ENCODE measurements at places on chromosomes 4 and X.

DNA sequence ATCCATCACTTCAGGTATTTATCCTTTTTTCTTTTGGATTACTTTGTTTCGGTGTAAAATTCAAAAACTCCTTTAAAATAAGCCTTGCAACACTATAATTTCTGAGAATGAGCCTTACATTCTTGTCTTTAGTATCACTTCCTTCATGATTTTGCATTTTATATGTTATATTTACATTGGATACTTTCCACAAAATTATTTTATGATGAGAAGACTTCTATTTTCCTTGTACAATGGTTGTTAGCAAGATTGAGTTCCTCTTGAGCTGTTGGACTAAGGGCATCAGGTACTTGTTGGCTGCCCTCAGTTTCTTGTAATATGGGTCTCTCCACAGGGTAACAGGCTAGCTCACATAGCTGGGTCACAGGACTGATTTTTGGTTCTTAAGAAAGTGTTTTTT lies 22.7 kb upstream of the HPGDS start:
- no peak for DNase-seq
- H3K36me3 ChIP-seq, result peaks cover 4% of the 10 kb centered on the region
- no peaks in the 10 kb centered on the region for H3K27me3 ChIP-seq
- no peak overlapping the region for H3K4me3 ChIP-seq

DNA sequence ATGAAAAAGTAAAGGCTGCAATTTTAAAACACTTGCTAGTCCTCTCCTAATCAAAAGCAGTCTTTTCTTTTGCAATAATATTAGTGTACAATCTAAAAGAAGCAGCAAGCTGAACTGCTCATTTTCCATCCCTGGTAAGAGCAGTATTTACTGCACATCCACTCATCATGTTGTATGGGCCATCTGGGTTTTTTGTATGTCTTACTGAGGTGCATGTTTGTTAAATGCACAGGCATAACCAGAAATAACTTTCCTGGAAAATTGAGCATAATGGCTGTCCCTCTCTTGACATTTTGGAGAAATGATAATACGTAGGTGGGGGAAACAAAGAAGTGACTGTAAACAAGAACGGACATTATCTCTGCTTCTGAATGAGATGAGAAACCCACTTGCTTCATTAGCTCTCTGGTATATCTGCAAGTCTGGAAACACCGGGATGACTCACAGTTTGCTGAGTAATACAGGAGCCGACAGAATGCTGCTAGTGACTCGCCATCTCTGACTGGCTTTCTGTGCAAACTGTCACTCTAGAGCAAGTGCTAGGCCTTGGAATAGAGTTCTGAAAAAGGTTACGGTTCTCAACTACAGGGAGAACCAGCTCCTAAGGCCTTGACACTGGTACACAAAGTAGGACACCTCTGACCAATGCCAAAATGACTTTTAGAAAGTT lies 85.7 kb upstream of the MTM1 start:
- H3K27me3 ChIP-seq, result no peaks in the 10 kb centered on the region
- no peak overlapping the region for H3K4me3 ChIP-seq
- DNase-seq, result no peak
- H3K27ac ChIP-seq, result peak overlapping the region; percentile 34

- no peak overlapping the region for H3K4me3 ChIP-seq
- no peak for DNase-seq
- no peak overlapping the region for H3K27ac ChIP-seq
- H3K4me1 ChIP-seq, result peaks cover 23% of the 10 kb centered on the region
- H3K27me3 ChIP-seq, result no peaks in the 10 kb centered on the region
Observed at GRCh38 chr4:26854701-26855100, 5.9 kb upstream of the STIM2 start.

DNA sequence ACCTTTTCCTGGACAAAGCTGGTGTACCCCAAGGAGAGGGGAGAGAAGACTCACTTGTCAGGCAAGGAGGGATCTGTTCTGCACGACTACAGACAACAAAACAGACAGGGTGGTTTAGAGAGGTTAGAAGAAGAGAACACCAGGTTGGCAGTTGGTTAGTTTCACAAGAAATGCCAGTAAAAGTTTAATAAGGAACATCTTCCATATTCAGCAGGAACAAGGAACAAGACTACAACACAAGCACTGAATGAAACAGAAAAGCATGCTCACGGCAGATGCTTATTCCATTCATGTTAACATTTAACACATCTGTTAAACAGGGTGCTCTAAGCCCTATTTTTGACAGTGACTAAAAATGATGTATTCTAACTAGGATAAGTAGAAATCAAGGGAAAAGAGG lies 158.2 kb downstream of the WDFY3 start:
- no peaks in the 10 kb centered on the region for H3K27me3 ChIP-seq
- H3K4me3 ChIP-seq, result no peak overlapping the region
- peaks cover 7% of the 10 kb centered on the region for H3K4me1 ChIP-seq

GRCh38 chrX:46574774-46575381 lies 1.3 kb downstream of the CHST7 start:
- H3K27me3 ChIP-seq, result no peaks in the 10 kb centered on the region
- peaks cover 25% of the 10 kb centered on the region for H3K4me1 ChIP-seq
- no peak for DNase-seq
- peak overlapping the region; percentile 74 for H3K4me3 ChIP-seq
- no peaks in the 10 kb centered on the region for H3K36me3 ChIP-seq
- H3K27ac ChIP-seq, result no peak overlapping the region

DNA sequence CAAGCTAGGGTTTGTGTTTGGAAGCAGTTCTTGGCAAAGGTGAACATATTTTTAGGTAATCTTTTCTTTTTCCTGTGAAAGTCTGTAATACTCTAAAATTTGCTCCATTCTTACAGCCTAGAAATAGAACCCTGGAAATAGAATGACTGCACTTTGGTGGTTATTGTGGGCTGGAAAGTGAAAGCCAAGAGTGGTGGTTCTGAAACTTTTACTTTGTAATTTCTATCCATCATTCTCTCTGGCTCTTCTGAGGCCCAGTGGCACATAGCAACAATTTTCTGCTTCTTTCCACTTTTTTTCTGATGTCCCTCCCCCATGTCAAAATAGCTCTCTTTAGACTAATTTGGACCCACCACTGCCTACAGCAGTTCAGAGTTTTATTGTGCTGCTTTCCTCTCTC lies 300.4 kb upstream of the RPS6KA3 start:
- no peak overlapping the region for H3K4me3 ChIP-seq
- no peaks in the 10 kb centered on the region for H3K36me3 ChIP-seq
- no peak overlapping the region for H3K27ac ChIP-seq
- no peaks in the 10 kb centered on the region for H3K4me1 ChIP-seq
- no peak for DNase-seq
- peaks cover 7% of the 10 kb centered on the region for H3K27me3 ChIP-seq

DNA sequence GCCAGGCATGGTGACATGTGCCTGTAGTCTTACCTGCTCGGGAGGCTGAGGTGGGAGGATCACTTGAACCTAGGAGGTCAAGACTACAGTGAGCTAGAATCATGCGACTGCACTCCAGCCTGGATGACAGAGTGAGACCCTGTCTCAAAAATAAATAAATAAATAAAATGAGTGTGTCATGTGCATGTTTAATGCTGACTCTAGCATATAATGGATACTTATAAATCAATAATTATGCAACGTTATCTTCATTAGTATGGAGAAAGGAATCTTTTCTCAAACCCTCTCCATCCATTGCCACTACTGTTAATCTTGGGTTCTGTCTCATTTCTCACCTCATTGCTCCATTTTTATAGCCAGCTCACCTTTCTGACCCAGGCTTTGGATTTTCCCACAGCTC lies 189.5 kb upstream of the RPL34 start:
- H3K4me1 ChIP-seq, result peaks cover 30% of the 10 kb centered on the region
- no peak overlapping the region for H3K27ac ChIP-seq
- no peak overlapping the region for H3K4me3 ChIP-seq
- no peaks in the 10 kb centered on the region for H3K27me3 ChIP-seq
- no peak for DNase-seq

DNA sequence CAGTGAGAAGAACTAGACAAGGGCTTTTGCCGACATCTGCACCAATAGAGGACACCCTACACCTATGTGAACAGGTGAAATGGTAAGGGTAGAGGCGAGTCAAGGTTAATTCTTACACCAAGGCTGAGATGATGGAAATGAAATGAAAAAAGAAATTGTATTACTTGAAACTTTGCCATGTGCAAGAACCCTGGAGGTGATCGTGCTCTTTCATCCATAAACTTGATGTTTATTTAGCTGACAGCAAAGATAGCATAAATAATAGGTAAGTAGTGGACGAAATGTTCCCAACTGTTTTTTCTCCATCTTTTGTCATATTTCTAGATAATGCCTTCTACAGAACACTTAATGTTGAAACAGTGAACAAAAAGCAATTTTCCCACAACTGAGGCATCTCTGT lies 162.5 kb downstream of the BANK1 start:
- no peak overlapping the region for H3K27ac ChIP-seq
- H3K4me3 ChIP-seq, result no peak overlapping the region
- no peaks in the 10 kb centered on the region for H3K36me3 ChIP-seq
- DNase-seq, result no peak

- no peak for DNase-seq
- H3K4me3 ChIP-seq, result no peak overlapping the region
- H3K27ac ChIP-seq, result peak overlapping the region; percentile 74
Observed at GRCh38 chr4:145546175-145546915, 64.7 kb downstream of the SMAD1 start.

GRCh38 chr4:166432842-166433241 lies 559.8 kb downstream of the TLL1 start:
- no peak overlapping the region for H3K4me3 ChIP-seq
- H3K36me3 ChIP-seq, result no peaks in the 10 kb centered on the region
- H3K27ac ChIP-seq, result no peak overlapping the region
- no peak for DNase-seq
- H3K4me1 ChIP-seq, result peaks cover 13% of the 10 kb centered on the region

- no peak for DNase-seq
- no peak overlapping the region for H3K4me3 ChIP-seq
- peak overlapping the region; percentile 82 for H3K27ac ChIP-seq
- H3K27me3 ChIP-seq, result no peaks in the 10 kb centered on the region
- H3K36me3 ChIP-seq, result no peaks in the 10 kb centered on the region
- peaks cover 39% of the 10 kb centered on the region for H3K4me1 ChIP-seq
Observed at GRCh38 chrX:10175319-10175871, 18.6 kb downstream of the CLCN4 start.

- H3K4me1 ChIP-seq, result no peaks in the 10 kb centered on the region
- no peaks in the 10 kb centered on the region for H3K36me3 ChIP-seq
- no peak overlapping the region for H3K27ac ChIP-seq
- H3K27me3 ChIP-seq, result peaks cover 18% of the 10 kb centered on the region
Observed at GRCh38 chr4:157244348-157244747, 23.8 kb downstream of the GRIA2 start.

DNA sequence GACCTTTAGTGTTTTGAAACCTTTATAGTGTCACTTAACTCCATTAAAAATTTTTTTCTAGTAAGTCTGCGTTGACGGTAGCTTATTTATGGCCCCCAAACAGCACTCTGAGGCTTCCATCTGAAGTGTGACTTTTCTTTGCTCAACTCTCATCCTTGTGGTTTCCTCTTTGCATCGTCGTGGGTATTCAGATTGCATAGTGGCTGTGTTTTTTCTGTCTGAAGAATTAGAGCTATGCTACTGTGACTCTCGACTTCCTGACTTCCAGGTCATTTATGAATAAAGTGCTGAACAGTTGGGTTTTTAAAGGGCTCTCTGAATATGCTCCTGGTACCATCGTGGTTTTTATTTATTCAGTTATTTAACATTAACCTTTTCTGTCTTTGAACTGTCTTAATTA lies 44.9 kb downstream of the JADE1 start:
- H3K4me3 ChIP-seq, result peak overlapping the region; percentile 0
- peak overlapping the region; percentile 80 for H3K27ac ChIP-seq
- H3K4me1 ChIP-seq, result peaks cover 43% of the 10 kb centered on the region

- H3K4me1 ChIP-seq, result peaks cover 75% of the 10 kb centered on the region
- DNase-seq, result no peak
- no peaks in the 10 kb centered on the region for H3K27me3 ChIP-seq
- peaks cover 15% of the 10 kb centered on the region for H3K36me3 ChIP-seq
- H3K27ac ChIP-seq, result peak overlapping the region; percentile 77
- no peak overlapping the region for H3K4me3 ChIP-seq
Observed at GRCh38 chr4:147741190-147741788, 9.4 kb downstream of the ARHGAP10 start.

GRCh38 chr4:158122501-158122900 lies 50.3 kb downstream of the GASK1B start:
- no peak overlapping the region for H3K4me3 ChIP-seq
- peak overlapping the region; percentile 67 for H3K27ac ChIP-seq
- no peaks in the 10 kb centered on the region for H3K27me3 ChIP-seq
- peaks cover 45% of the 10 kb centered on the region for H3K4me1 ChIP-seq

DNA sequence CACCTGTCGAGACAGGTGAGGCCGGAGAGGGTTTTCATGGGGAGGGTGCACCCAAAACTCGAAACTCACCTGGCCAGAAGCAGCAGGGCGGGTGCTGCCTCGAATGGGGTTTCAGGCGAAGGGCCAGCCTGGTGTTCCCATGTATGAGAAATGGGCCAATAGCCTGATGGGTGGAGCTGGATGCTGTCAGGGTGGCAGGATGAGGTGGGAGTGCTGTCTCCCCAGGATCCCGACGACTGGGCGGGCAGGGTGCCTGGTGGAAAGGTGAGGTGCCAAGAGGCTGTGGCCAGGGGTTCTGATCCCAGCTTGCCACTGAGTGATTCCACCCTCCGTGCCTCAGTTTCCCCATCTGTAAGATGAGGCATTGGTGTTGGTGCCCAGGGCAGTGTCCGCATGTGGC lies 16.8 kb upstream of the SH3TC1 start:
- peaks cover 30% of the 10 kb centered on the region for H3K4me1 ChIP-seq
- H3K4me3 ChIP-seq, result no peak overlapping the region
- H3K27me3 ChIP-seq, result peaks cover 8% of the 10 kb centered on the region
